ENCODE measurements at places on chromosomes 1 and 21. TPM values are rescaled to one million over a fixed set of nuclear protein-coding genes. Genes with fewer than 3 reads are reported as not detected.

Gene PPP2R5A
- 23.0 TPM for total RNA-seq

Gene DEDD
- total RNA-seq = 31.4 TPM

Gene GJA8
- not detected for total RNA-seq

Gene GJB5
- 0.15 TPM for total RNA-seq

Gene FAM229A
- 3.6 TPM for total RNA-seq

Gene SNX7
- 26.4 TPM for total RNA-seq

Gene EGLN1
- 51.0 TPM for total RNA-seq

Gene HEATR1
- 23.9 TPM for total RNA-seq

Gene FOXD2
- total RNA-seq = 0.39 TPM

Gene IGSF3
- 15.6 TPM for total RNA-seq

Gene RSPO1
- total RNA-seq = 0.10 TPM

Gene NEK2
- 37.0 TPM for total RNA-seq

Gene LCE5A
- total RNA-seq = not detected

Gene TMEM234
- 9.1 TPM for total RNA-seq

Gene NBPF10
- total RNA-seq = 0.92 TPM

Gene SPRR3
- not detected for total RNA-seq

Gene SUMO3
- total RNA-seq = 65.7 TPM

Gene PADI3
- total RNA-seq = 0.84 TPM

Gene ATG4C
- 3.9 TPM for total RNA-seq

Gene CNR2
- total RNA-seq = 0.01 TPM

Gene LCE2C
- total RNA-seq = not detected

Gene TRIM46
- total RNA-seq = 2.0 TPM

Gene CCDC27
- not detected for total RNA-seq

Gene ETNK2
- total RNA-seq = 27.6 TPM

Gene GJA9
- total RNA-seq = not detected

Gene TRIM58
- total RNA-seq = not detected

Gene S100A7A
- not detected for total RNA-seq

Gene S100A4
- total RNA-seq = 1,843 TPM

Gene KCNK2
- 0.08 TPM for total RNA-seq

Gene UBL4B
- total RNA-seq = not detected

Gene RNU1-1
- total RNA-seq = not detected

Gene AHCYL1
- 43.4 TPM for total RNA-seq

Gene POLR3C
- total RNA-seq = 44.9 TPM

Gene ANP32E
- 33.2 TPM for total RNA-seq

Gene GRIK3
- not detected for total RNA-seq

Gene PAQR6
- total RNA-seq = 4.6 TPM

Gene PWP2
- total RNA-seq = 1.9 TPM

Gene IGSF9
- 0.15 TPM for total RNA-seq

Gene TPTE
- not detected for total RNA-seq

Gene PLPPR4
- not detected for total RNA-seq
